Liver (tissue), 10 donors: ENCODE measurements at places on chromosomes 7 and 10. TPM values are rescaled to one million over a fixed set of nuclear protein-coding genes. Genes with fewer than 3 reads are reported as not detected.

DNA sequence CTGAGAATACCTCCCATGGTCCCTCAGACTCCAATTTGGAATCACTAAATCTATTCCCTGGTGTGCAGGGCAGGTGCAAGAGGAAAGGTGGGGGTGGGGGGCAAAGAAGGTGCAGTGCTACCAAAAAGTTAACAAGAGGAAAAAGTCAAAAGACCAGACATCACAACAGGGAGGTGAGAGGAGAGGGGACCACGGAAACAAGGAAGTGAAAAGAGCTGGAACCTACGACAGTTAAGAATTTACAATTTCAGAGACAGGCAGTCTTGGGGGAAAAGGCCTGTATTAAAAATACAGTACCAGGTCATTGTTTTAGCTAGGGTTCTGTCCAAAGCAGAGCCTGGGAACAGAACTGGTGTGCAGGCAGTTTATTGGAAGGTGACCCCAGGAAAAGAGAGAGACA, 14.6 kb downstream of the ITGB1 start:
- H3K36me3 ChIP-seq: no peaks in the 10 kb centered on the region
- no peak for DNase-seq
- H3K4me3 ChIP-seq: no peak overlapping the region
- H3K4me1 ChIP-seq: peaks cover 11% of the 10 kb centered on the region
- no peak overlapping the region for H3K27ac ChIP-seq

DNA sequence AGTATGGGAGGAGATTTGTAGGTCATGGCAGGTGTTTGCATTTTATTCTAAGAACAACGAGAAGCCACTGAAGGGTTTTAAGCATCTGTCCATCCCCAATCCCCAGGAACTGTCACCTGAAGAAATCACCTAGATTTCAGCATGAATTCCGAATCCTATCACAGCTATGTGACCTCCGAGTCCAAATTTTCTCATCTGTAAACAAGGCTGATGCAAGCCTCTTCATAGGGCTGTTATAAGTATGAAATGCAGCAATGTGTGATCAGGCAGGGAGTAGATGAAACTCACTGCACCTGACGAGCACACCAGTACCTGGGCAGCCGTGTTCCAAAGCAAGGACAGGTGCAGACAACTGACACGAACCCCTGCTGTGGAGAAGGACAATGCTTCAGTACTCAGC, 14.0 kb downstream of the HABP2 start:
- H3K36me3 ChIP-seq: peaks cover 4% of the 10 kb centered on the region
- peaks cover 71% of the 10 kb centered on the region for H3K4me1 ChIP-seq
- no peak for DNase-seq
- no peak overlapping the region for H3K27ac ChIP-seq
- H3K27me3 ChIP-seq: no peaks in the 10 kb centered on the region

PDZD7 gene
- 0.09 TPM for total RNA-seq

- H3K4me1 ChIP-seq: peaks cover 33% of the 10 kb centered on the region
- peak overlapping the region; percentile 66 for H3K27ac ChIP-seq
- H3K4me3 ChIP-seq: no peak overlapping the region
- no peak for DNase-seq
- peaks cover 11% of the 10 kb centered on the region for H3K36me3 ChIP-seq
- no peaks in the 10 kb centered on the region for H3K27me3 ChIP-seq
Measured at GRCh38 chr7:130987092-130987491, 253.1 kb upstream of the KLF14 start.

CDK1 gene
- 0.08 TPM for total RNA-seq

NDUFA5 gene
- total RNA-seq: 30.8 TPM

DNA sequence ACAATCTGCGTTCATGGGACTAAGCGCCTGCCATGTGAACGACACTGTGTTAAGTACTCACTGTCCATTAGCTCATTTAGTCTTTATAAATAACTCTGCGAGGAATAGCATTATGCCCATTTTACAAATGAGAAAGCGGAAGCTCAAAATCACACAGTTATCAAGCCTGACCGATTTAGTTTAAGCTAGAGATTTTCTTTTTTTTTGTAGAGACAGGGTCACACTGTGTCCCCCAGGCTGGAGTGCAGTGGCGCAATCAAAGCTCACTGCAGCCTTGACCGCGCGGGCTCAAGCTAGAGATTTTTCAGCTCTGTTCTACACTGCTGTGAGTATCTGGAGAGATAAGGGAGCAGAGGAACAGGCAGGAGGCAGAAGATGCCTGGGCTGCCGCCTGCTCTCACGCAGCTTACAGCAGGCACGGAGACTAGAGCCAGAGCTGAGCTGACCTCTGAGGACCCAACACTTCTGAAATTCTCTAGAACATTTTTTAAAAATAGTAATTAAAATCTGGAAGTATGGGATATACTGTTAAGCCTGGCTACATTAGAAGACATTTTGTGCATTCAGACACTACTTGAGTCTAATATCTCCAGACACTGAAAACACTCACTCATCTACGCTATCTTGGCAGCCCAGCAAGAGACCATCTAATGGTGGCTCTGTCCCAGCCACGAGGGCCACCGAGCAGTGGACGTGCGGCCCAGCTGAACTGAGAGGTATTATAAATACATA, 38.7 kb downstream of the GNA12 start:
- H3K27ac ChIP-seq: no peak overlapping the region
- no peaks in the 10 kb centered on the region for H3K36me3 ChIP-seq
- no peak for DNase-seq
- H3K27me3 ChIP-seq: no peaks in the 10 kb centered on the region
- H3K4me3 ChIP-seq: no peak overlapping the region

DNA sequence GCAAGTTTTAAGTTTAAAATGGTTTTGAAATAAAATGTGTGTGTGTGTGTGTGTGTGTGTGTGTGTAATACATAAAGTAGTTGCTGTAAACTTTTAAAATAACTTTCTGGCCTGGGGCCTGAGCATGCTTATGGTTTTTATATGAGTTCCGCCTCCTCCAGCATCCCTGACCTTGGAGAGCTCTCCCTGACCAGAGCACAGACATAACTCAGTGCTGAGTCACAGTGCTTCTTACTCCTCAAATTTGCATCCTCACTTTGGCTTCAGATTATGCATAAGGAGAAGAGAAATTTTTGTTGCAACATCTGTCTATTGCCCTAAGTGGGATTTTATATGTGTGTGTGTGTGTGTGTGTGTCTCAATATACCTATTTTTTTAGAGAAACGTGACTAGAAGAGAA, 200.8 kb downstream of the ELMO1 start:
- DNase-seq: no peak
- no peak overlapping the region for H3K27ac ChIP-seq
- no peaks in the 10 kb centered on the region for H3K4me1 ChIP-seq
- peaks cover 3% of the 10 kb centered on the region for H3K36me3 ChIP-seq
